Midbrain (tissue), 1 donor: ENCODE measurements at places on chromosomes 1 and 21.

DNA sequence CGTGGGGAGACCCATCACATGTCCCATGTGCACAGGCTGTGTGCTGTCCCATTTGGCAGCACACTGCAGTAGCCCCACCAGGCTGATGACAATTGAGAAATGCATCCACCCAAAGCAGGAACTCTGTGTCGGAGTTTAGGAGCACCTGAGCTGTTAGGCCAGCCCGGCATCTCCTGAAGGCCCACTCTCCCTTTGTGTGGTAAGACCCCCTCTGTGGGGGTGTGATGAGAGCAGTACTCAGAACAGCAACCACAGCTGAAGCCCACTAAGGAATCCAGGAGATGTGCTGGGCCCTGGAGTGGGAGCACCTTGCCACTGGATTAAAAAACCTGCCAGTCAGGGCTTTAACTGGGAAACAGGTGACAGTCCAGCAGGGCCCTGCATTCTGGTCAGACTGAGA is 37.2 kb downstream of the FCRL5 start:
- no peak for DNase-seq

- DNase-seq, result no peak
Observed at GRCh38 chr1:82788660-82789059, 987.9 kb downstream of the ADGRL2 start.

- no peak for DNase-seq
Observed at GRCh38 chr1:30183006-30183405, 540.4 kb downstream of the MATN1 start.

DNA sequence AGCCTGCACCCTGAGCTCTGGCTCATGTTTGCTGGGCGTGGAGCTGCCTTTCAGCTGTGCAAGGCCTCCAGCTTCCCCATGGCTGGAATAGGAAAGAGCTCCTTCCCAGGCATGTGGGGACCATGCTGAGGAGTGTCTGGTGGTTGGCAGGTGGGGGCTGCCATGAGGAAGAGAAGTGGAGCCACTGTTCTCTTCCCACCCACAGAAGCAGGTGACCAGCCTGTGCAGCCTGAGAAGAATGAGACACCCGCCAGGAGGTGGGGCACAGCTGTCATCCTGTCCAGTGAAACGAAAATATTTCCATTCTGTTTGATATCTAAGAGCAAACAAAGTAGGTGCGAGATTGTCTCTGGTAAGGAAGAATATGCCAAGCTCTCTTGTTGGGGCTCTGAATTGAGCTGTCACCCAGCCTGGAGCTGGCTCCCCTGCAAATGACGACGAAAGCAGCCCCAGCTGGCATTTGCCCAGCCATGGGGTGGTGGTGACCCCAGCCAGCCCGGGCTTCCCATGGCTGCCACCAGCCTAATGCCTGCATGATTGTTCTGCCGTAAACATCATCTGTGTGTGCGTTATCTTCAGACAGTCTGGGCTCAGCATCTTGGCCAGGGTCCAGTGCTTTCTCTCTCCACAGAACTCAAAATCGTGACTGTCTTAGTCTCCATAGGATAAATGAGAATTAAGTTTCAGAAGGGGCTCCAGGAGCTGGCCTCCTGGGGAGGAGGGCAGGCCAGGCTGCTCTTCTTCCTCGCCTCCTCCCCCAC is 429.8 kb upstream of the VAMP3 start:
- no peak for DNase-seq

- DNase-seq, result no peak
Observed at GRCh38 chr1:178452013-178452412, 44.8 kb downstream of the CLEC20A start.
